NB4 (cell line): ENCODE measurements at places on chromosomes 13 and 19.
A peak's percentile ranks its signal among the peaks of the same experiment; 100 is the strongest.

DNA sequence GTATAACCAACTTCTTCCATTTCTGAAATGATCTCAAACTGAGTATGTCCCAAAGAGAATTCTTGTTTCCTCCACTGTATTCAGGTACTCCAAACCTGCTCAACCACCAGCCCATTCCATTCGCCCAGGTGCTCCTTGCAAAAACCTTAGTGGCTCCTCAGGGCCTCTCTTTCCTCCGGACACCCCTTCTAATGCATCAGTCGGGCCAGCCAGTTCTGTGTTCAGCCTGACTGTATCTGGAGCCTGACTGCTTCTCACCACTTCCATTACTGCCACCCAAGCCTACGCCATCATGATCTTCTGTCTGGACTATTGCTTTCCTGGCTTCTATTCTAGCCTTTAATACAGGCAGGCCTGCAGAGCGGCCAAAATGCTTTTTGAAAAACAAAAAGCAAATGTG lies 1.5 kb downstream of the PHF11 start:
- no peak for DNase-seq

- no peak for DNase-seq
These were observed 890.9 kb downstream of the PCDH9 start for GRCh38 chr13:66339214-66339613.

DNA sequence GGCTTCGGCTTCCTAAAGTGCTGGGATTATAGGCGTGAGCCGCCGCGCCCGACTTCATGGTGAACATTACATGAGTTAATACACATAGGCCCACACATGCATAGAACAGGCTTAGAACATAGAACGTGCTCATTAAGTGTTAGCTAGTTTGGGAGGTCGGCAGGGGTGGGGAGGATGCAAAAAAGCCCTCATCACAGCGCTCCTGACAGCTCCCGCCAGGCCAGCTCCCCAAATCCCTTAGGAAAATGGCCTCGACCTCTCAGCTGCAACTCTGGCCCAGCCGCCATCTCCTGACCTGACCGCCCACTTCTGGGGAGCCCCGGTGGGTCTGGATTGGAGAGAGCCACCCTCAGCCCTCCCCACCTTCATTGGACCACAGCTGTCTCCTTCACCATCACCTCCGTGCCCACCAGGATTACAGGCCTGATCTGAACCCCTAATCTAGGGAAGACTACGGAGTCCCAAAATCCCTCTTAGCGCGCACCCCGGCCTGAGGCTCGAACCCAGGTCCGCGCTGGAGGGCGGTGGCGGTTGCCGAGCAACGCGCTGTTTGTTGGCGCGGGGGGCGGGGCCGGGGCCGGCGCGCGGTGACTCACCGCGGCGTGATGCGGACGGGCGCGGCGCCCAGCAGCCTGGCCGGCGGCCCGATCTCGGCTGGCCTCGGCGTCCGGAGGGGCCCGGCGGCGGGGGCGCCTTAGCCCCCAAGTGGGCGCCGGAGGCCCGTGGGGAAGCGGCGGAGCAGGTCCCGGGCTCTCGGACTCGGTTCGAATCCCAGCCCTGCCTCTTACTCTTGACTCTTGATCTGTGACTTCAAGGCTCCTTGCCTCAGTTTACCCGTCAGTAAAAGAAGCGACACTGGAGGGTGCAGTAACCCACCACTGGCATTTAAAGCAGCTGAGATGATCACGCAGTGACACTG lies 26.7 kb upstream of the NANOS3 start:
- DNase-seq: peak; percentile 79

- peak; percentile 21 for DNase-seq
These were observed 18.9 kb downstream of the VASP start for GRCh38 chr19:45526143-45526542.

- DNase-seq: no peak
These were observed 7.6 kb upstream of the MLLT1 start for GRCh38 chr19:6287269-6287885.

DNA sequence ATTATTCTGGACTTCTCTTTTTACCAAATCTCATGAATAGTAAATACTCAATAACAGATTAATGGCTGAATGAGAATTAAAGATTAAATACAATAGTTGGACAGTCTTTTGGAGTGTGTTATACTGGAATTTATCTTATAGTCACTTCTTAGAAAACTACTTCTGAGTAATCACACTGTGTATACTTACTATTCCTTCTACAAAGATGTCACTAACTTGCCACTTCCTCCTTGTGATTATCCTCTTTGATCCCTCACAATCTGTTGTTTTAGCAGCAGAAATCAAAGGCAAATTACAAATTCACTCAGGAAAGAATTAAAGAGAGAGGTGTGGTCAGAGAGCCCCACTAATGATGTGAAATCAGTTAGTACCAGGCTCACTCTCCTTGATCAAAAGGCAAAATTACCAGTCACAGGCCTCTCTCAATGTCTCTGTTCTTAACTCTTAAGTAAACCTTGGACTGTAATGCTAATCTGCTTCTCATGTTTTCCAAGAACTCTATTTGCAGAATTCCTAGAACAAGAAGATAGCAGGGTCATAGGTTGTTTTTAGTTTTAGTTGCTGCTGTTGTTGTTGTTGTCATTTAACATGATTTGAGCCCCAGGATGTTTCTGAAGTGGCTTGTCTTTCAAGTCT lies 37.3 kb upstream of the FNDC3A start:
- no peak for DNase-seq

DNA sequence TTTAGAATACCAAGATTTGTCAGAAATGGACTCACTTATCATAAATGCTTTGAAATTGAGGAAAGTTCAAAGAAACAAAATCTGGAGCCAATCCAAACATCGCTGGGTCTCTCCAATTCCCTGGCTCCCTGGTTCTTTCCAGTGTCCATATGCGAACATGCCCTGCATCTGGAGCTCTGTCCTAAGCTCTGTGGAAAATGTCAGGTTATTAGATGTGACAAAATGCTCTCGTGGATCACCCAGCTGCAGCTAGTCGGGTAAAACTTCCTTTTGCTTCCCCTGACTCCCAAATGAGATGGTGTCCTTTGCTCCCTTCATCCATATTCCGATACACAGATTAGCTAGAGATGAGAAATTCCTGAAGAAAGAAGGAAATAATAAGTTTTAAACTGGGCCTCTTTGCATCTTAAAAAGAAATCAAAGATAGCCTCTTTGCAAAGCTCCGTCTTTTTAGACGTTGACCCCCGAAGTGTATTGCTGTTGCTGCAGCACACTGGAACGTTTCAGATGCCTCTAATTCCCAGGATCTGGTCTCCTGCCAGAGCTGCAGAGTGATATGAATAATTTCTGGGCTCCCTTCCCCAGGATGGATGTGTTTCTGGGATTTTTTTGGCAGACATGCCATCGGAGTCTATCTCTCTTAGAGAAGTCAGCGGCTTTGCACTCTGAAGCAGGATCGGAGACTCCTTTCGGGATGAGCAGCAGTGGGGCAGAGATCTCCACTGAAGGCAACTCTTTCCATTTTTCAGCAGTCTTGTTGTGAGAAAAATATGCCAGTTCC lies 102.9 kb downstream of the TEX26 start:
- DNase-seq: no peak

DNA sequence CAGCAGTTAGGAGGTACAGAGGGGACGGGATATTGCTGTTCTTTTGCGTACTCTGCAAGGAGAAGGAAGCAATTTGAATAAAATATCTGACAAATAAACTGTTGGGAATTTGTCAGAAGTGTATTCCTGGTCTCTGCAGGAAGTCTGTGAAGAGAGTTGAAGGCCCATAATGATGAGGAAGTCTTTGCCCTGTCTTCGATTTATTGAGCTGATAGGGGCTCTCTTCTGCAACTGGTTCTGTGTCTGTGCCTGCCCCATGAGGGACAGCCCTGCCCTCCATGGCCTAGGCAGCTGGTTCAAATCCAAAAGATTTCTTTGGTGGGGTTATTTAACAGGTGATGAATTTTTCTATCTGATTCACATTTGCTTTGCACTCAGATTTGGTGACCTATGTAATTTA lies 339.7 kb upstream of the EDNRB start:
- no peak for DNase-seq
